Upper lobe of right lung (tissue), 1 donor: ENCODE measurements at places on chromosomes 2 and 18. TPM values are rescaled to one million over a fixed set of nuclear protein-coding genes. Genes with fewer than 3 reads are reported as not detected.

DSG2 gene
- total RNA-seq = 34.2 TPM

NUP35 gene
- total RNA-seq = 18.2 TPM

FAM124B gene
- 4.4 TPM for total RNA-seq

KCNE4 gene
- 0.61 TPM for total RNA-seq

DNA sequence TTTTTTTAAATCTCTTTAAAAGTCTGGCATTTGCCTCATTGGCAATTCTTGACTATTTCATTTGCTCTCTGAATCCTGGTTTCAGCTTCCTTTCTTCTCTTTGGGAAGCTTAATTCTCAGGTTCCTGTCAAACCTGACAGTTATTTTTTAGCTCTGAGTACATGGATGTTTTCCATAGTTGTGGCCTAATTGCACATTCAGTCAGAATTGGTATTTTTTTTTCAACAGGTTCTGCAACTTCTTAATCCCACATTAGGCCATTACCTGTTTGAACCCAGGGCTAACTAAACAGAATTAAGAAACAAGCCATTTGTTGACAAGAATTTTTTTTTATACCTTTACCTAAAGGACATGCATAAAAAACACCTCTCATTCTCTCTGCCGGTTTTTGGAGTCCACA is 338.8 kb downstream of the SETBP1 start:
- no peaks in the 10 kb centered on the region for H3K36me3 ChIP-seq
- no peaks in the 10 kb centered on the region for H3K27me3 ChIP-seq
- no peak overlapping the region for H3K27ac ChIP-seq
- DNase-seq = no peak
- H3K4me3 ChIP-seq = no peak overlapping the region

- H3K4me3 ChIP-seq = no peak overlapping the region
- no peak overlapping the region for H3K27ac ChIP-seq
- DNase-seq = no peak
- no peaks in the 10 kb centered on the region for H3K36me3 ChIP-seq
- H3K4me1 ChIP-seq = no peaks in the 10 kb centered on the region
Observed at GRCh38 chr2:195238379-195238778, 418.6 kb upstream of the SLC39A10 start.

DNA sequence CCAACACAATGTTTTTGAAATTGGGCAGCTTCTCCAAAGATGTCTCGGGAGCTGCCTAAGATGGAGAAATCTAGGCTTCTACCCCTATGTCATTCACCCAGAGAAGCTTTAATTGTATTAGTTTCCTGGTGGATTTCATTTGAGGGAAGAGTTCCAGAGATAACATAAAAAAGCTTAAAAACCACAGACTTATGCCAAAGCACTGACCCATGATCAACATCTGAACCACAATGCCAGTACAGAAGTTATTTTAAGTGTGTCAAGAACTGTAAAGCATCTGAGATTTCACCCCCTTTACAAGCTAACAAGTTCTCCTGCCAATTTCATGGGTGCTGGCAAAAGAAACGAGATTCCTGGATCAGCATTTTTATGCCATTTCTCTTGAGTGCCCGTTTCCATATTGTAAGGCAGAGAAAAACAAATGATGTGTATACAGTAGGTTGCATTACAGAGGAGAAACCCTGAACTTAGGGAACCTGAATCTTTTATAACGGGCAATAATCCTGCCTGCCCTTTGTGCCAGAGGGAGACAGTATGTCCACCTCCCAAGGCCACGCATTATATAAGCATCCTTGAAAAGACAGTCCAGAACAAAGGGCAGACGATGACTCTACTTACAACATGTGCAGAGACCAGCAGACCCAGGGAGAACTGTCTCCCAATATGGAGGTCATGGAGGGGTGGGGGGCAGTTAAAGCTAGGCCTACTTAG is 44.1 kb downstream of the MREG start:
- no peak for DNase-seq
- no peak overlapping the region for H3K27ac ChIP-seq
- no peaks in the 10 kb centered on the region for H3K4me1 ChIP-seq
- H3K36me3 ChIP-seq = no peaks in the 10 kb centered on the region
- no peak overlapping the region for H3K4me3 ChIP-seq

- peaks cover 5% of the 10 kb centered on the region for H3K4me1 ChIP-seq
- H3K36me3 ChIP-seq = no peaks in the 10 kb centered on the region
- no peak for DNase-seq
- no peaks in the 10 kb centered on the region for H3K27me3 ChIP-seq
Observed at GRCh38 chr18:69956665-69957620, 9.3 kb upstream of the CD226 start.

GRCh38 chr18:55407191-55407590 is 180.8 kb downstream of the TCF4 start:
- H3K4me1 ChIP-seq = peaks cover 16% of the 10 kb centered on the region
- H3K27me3 ChIP-seq = no peaks in the 10 kb centered on the region
- H3K4me3 ChIP-seq = no peak overlapping the region
- no peak for DNase-seq
- no peaks in the 10 kb centered on the region for H3K36me3 ChIP-seq

GRCh38 chr18:3624935-3625741 is 175.2 kb downstream of the TGIF1 start:
- H3K36me3 ChIP-seq = no peaks in the 10 kb centered on the region
- H3K27me3 ChIP-seq = no peaks in the 10 kb centered on the region
- H3K4me1 ChIP-seq = peaks cover 28% of the 10 kb centered on the region
